ENCODE measurements at places on chromosomes 11 and 22.

GRCh38 chr22:29795663-29796062, 28.5 kb downstream of the UQCR10 start:
- no peak for DNase-seq

DNA sequence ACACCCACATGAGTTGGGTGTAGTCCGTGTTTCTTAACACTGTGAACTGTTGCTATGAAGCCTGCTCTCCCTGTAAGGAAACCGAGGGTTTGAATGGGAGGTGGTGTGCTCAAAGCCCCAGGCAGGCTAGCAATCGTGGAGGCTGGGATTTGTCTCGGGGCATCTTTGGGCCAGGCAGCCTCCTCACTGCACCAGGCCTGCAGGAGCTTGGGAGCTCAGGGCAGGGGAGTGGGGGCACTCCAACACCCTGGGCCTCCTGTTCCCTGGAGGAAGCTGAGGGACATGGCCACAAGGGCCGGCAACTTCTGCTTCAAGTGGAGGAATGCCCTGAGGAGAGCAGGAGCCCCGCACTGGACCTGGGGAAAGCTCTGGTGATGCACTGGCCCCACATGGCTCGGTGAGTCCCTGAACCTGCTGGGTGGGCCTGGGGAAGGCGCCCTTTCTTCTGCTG, 164.7 kb upstream of the B3GAT1 start:
- DNase-seq: no peak

GRCh38 chr22:19525116-19525660, 978 bp upstream of the CLDN5 start:
- DNase-seq: no peak

DNA sequence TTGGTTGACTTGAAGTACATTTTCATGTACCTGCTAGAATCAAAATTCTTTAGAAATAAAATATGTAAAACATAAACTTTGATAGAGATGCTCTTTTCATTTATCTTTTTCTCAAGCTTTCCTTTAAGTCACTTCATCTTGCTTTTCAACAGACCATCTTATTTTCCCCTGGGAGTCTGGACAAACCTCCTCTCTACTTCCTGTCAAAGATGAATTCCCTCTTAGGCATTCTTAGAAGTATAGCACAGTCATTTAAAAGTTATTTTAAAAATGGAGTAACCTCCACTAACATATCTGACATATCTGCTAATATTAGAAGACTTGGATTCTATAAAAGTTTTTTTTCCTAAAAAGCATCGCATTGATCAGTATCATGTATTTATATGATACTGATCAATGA, 84.8 kb upstream of the PAX6 start:
- no peak for DNase-seq

- no peak for DNase-seq
Measured at GRCh38 chr11:67999201-67999629, 4.7 kb downstream of the UNC93B1 start.
